T-helper 1 cell (primary cell): ENCODE measurements at places on chromosomes 1 and 21.
A peak's percentile ranks its signal among the peaks of the same experiment; 100 is the strongest.

DNA sequence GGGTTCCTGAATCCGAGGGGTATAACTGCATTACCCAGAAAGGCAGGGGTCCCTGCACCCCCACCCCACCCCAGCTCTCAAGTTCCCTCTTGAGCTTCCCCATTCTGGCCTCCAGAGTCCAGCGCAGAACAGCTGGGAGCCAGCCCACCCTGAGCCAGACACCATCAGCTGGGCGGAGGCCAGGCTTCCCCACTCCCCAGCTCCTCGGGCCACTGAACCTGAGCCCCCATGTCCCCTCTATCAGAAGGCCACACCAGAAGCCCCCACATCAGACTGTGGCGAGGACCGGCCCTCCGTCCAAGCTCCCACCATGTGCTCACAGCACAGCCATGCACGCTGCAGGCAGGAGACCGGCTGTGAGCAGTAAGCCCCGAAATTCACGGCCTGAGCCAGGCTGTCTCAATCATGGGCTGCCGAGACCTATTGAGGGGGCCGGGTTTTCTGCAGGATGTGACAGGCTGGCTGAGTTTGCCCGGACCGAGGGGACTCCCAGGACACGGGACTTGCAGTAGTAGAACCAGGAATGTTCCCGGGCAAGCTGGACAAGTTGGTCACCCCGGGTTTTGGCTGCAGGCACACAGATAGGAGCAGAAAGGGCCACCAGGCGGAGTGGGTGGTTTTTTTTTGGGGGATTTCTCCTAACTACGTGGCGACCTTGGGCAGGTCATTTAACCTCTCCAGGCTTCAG lies 25.5 kb upstream of the TNFRSF1B start:
- no peak for DNase-seq

- DNase-seq, result no peak
These were observed 2.7 kb downstream of the PDIK1L start for GRCh38 chr1:26114165-26114927.

DNA sequence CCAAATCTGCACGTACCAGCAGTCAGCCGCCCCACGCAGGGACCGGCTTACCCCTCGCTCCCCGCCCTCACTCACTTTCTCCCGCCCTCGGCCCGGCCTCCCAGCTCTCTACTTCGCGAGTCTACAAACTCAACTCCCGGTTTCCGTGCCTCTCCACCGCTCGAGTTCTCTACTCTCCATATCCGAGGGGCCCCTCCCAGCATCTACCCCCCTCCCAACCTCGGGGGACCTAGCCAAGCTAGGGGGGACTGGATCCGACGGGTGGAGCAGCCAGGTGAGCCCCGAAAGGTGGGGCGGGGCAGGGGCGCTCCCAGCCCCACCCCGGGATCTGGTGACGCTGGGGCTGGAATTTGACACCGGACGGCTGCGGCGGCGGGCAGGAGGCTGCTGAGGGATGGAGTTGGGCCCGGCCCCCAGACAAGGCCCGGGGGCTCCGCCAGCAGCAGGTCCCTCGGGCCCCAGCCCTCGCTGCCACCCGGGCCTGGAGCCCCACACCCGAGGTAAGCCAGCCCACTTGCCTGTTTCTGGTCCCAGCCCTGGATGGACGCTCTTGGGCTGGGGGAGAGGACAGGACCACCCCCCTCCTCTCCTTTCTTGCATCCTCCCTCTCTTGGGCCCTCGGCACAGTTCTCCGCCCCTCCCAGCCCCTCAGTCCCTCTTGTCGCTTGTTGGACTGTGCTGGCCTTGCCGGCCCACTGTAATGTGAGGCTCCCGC lies at the start of gene ARTN:
ARTN (plus strand) TSS at position 416 of the 715 bp plus-strand sequence. CDS start 1,856 bp downstream, outside the sequence.
- DNase-seq, result no peak

DNA sequence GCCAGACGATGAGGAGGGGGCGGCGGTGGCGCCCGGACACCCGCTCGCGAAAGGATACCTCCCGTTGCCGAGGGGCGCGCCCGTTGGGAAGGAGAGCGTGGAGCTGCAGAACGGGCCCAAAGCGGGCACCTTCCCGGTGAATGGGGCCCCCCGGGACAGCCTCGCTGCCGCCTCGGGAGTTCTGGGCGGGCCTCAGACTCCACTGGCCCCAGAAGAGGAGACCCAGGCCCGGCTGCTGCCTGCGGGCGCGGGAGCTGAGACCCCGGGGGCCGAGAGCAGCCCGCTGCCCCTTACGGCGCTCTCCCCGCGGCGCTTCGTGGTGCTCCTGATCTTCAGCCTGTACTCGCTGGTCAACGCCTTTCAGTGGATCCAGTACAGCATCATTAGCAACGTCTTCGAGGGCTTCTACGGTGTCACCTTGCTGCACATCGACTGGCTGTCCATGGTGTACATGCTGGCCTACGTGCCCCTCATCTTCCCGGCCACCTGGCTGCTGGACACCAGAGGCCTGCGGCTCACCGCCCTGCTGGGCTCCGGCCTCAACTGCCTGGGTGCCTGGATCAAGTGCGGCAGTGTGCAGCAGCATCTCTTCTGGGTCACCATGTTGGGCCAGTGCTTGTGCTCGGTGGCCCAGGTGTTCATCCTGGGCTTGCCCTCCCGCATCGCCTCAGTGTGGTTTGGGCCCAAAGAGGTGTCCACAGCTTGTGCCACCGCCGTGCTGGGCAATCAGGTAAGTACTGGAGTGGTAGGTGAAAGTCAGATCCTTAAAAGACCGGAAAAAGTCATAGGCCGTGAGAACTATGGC lies 588 bp downstream of the FLVCR1 start:
- DNase-seq, result peak; percentile 30

GRCh38 chr1:65066419-65066765 lies 81.6 kb upstream of the AK4 start:
- DNase-seq, result no peak
